ENCODE measurements at places on chromosomes 6 and 20. TPM values are rescaled to one million over a fixed set of nuclear protein-coding genes. Genes with fewer than 3 reads are reported as not detected.

- H3K27me3 ChIP-seq: no peaks in the 10 kb centered on the region
- H3K27ac ChIP-seq: no peak overlapping the region
- H3K4me1 ChIP-seq: no peaks in the 10 kb centered on the region
- H3K36me3 ChIP-seq: no peaks in the 10 kb centered on the region
- no peak for DNase-seq
- H3K4me3 ChIP-seq: no peak overlapping the region
Observed at GRCh38 chr6:138331984-138332383, 45.7 kb upstream of the SMIM28 start.

- no peak overlapping the region for H3K4me3 ChIP-seq
- no peaks in the 10 kb centered on the region for H3K27me3 ChIP-seq
- H3K36me3 ChIP-seq: peaks cover 3% of the 10 kb centered on the region
- H3K27ac ChIP-seq: no peak overlapping the region
- DNase-seq: no peak
Observed at GRCh38 chr6:161133963-161134362, 139.9 kb downstream of the AGPAT4 start.

The NOX3 gene
- polyA plus RNA-seq: not detected

GRCh38 chr6:147522597-147522996 is 14.1 kb downstream of the SAMD5 start:
- H3K4me3 ChIP-seq: no peak overlapping the region
- no peak overlapping the region for H3K27ac ChIP-seq
- H3K27me3 ChIP-seq: 0 out of 2 replicates have a peak, but pooled peaks cover 6% of the 10 kb centered on the region
- no peaks in the 10 kb centered on the region for H3K36me3 ChIP-seq
- H3K4me1 ChIP-seq: no peaks in the 10 kb centered on the region

DNA sequence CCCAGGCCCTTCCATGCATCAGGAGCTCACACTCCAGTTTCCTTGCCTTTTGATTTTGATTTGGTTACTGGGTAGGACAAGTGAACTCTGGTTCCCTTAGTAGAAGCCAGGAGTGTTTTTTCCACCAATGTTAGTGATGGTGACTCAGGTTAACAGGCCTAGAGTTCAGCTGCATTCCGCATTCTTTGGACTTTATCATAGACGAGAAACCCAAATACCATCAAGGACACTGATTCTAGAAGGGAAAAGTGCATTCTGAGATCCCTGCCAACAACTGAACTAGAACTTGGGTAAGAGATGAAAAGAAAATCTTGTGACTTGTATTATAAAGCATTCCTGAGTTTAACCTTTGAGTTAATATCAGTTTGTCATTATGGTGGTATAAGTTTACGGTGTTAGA is 8.9 kb downstream of the GSS start:
- H3K4me3 ChIP-seq: no peak overlapping the region
- no peak for DNase-seq

DNA sequence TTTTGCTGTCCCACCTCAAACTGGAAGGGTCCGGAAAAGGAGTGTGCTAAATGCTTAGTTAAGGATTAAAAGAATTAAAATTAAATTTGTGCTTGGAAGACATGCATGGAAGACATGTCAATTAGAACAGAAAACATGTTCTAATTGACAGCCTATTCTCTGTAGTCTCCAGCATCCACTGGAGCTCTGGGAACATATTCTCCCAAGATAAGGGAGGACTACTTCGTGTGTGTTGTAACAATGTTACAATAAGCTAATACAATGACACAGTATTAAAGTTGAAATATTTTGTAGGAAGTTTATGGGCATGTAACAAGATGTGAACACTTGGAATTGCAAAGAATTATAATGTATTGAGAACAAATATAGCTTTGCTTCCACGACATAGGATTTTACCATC is 567.4 kb upstream of the CITED2 start:
- H3K27ac ChIP-seq: no peak overlapping the region
- H3K36me3 ChIP-seq: no peaks in the 10 kb centered on the region
- DNase-seq: no peak
- H3K27me3 ChIP-seq: no peaks in the 10 kb centered on the region
- peaks cover 17% of the 10 kb centered on the region for H3K4me1 ChIP-seq

- peak; percentile 22 for DNase-seq
- H3K27ac ChIP-seq: no peak overlapping the region
- no peaks in the 10 kb centered on the region for H3K36me3 ChIP-seq
- H3K27me3 ChIP-seq: no peaks in the 10 kb centered on the region
- H3K4me3 ChIP-seq: no peak overlapping the region
- peaks cover 15% of the 10 kb centered on the region for H3K4me1 ChIP-seq
Observed at GRCh38 chr6:97842521-97842920, 559.5 kb upstream of the MMS22L start.

DNA sequence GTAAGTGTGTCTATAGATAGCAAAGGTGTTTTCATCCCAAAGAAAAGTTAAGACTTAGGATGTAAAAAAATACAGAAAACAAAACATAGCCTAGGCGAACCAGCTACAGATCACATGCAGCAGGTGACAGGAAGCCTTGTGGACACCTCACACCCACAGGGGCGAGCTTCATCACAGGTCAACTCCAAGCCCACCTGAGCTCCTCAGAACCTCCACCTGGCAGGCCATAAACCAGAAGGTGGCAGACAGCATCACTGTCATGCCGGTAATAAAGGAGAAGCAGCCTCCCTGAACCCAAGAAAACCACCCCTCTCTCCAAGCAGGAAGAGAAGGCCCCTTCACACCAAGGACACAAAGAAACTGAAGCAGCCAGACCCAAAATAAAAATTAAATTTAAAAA is 1.0 kb downstream of the RALGAPA2 start:
- peak overlapping the region; percentile 83 for H3K4me3 ChIP-seq
- DNase-seq: no peak
- 0 out of 2 replicates have a peak, but pooled peaks cover 2% of the 10 kb centered on the region for H3K4me1 ChIP-seq
- H3K27ac ChIP-seq: no peak overlapping the region

GRCh38 chr20:23010096-23010495 is 25.0 kb upstream of the SSTR4 start:
- peaks cover 6% of the 10 kb centered on the region for H3K4me1 ChIP-seq
- DNase-seq: no peak
- H3K27me3 ChIP-seq: 0 out of 2 replicates have a peak, but pooled peaks cover 4% of the 10 kb centered on the region
- no peaks in the 10 kb centered on the region for H3K36me3 ChIP-seq
- no peak overlapping the region for H3K27ac ChIP-seq
- no peak overlapping the region for H3K4me3 ChIP-seq

GRCh38 chr20:45985573-45985972 is 13.6 kb upstream of the ZNF335 start:
- H3K4me3 ChIP-seq: no peak overlapping the region
- H3K4me1 ChIP-seq: no peaks in the 10 kb centered on the region
- H3K27ac ChIP-seq: no peak overlapping the region
- peak; percentile 20 for DNase-seq
- H3K27me3 ChIP-seq: peaks cover 4% of the 10 kb centered on the region
- H3K36me3 ChIP-seq: no peaks in the 10 kb centered on the region

- peak; percentile 34 for DNase-seq
- H3K4me1 ChIP-seq: peaks cover 23% of the 10 kb centered on the region
- no peaks in the 10 kb centered on the region for H3K36me3 ChIP-seq
Observed at GRCh38 chr20:48720256-48720985, 107.4 kb downstream of the PREX1 start.

- no peak overlapping the region for H3K27ac ChIP-seq
- DNase-seq: no peak
- H3K27me3 ChIP-seq: no peaks in the 10 kb centered on the region
- peaks cover 12% of the 10 kb centered on the region for H3K4me1 ChIP-seq
- H3K36me3 ChIP-seq: no peaks in the 10 kb centered on the region
Observed at GRCh38 chr6:53446151-53446550, 97.4 kb upstream of the ELOVL5 start.
